Astrocyte of the hippocampus (primary cell): ENCODE measurements at places on chromosomes 16 and 17.

DNA sequence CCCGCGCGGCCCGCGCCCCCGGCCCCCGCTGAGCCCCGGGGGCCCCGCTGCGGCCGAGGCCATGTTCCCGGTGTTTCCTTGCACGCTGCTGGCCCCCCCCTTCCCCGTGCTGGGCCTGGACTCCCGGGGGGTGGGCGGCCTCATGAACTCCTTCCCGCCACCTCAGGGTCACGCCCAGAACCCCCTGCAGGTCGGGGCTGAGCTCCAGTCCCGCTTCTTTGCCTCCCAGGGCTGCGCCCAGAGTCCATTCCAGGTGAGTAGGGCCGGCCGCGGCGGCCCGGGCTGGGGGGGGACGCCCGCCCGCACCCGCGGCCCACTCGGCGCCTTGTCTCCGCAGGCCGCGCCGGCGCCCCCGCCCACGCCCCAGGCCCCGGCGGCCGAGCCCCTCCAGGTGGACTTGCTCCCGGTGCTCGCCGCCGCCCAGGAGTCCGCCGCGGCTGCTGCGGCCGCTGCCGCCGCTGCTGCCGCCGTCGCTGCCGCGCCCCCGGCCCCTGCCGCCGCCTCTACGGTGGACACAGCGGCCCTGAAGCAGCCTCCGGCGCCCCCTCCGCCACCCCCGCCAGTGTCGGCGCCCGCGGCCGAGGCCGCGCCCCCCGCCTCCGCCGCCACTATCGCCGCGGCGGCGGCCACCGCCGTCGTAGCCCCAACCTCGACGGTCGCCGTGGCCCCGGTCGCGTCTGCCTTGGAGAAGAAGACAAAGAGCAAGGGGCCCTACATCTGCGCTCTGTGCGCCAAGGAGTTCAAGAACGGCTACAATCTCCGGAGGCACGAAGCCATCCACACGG is 504 bp downstream of the MAZ start:
- DNase-seq = peak; percentile 68

- no peak for DNase-seq
Observed at GRCh38 chr17:27733773-27734172, 66.6 kb downstream of the NOS2 start.

DNA sequence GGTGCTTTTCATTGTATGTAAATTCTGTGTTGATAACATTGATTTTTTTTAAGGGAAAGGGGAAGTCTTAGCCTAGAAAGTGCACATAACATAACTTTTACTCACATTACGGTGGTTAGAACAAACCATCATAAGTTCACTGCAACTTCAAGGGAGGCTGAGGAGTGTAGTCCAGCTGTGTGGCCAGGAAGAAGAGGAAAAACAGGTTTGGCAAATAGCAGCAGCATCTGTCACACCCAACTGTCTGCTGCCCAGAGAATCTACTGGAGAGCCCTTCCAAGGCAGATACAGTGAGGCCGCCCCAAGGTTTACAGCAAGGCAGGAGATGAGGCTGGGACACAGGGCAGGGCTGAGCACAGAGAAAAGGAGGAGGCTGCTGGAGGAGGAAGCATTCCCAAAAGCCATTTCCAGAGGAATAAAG is 60.6 kb downstream of the AIPL1 start:
- peak; percentile 22 for DNase-seq

- peak; percentile 56 for DNase-seq
Observed at GRCh38 chr16:17469011-17469740, 1.6 kb downstream of the XYLT1 start.

DNA sequence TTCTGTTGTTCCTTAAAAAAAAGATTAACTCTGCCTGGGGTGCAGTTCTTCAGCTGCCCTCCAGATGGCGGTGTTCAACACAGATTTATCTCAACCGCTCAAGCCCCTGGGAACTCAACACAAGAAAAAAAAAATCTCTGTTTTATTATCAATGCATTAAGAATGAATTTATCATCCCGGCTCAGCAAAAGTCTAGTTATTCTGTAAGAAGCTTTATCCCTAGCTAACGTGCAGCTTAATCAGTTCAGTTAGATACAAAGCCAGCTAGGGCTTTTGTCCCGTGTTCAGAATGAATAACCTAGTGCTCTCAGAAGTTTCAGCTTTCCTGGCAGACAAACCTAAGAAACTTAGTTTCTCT is 475.9 kb upstream of the CCL2 start:
- DNase-seq = peak; percentile 81

DNA sequence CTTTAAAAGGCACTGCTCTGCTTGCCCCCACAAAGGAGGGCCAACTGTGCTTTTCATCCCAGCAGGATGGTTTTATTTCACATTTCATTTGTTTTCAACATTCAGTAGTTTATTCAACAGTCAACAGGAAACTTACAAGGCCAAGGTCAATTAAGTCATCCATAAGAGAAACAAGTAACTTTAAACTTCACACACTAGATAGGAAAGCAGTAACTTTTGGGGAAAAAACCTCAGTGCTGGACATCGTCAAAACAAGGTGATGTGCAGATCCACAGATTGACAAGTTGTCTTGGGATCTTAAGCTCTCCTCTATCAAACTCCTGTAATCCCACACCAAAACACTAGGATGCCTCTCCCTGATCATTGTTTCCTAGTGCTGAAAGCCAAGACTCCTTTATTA is 18.5 kb downstream of the NFE2L1 start:
- no peak for DNase-seq

GRCh38 chr16:48203974-48204824 is 39.9 kb upstream of the LONP2 start:
- DNase-seq = no peak

DNA sequence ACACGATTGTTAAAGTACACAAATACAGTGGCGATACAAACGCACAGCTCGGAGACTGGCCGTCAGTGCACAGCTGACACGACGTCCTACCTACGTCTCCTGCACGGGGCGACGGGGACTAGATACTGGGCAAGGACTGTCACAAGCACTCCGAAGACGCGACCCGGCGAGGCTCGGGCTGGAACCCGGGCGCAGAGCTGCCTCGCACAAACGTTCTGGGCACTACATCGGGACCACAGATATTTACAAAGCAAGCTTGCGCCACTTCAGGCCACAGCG is 13.8 kb downstream of the SLC16A3 start:
- no peak for DNase-seq
